ENCODE measurements at places on chromosomes 2 and 18.

DNA sequence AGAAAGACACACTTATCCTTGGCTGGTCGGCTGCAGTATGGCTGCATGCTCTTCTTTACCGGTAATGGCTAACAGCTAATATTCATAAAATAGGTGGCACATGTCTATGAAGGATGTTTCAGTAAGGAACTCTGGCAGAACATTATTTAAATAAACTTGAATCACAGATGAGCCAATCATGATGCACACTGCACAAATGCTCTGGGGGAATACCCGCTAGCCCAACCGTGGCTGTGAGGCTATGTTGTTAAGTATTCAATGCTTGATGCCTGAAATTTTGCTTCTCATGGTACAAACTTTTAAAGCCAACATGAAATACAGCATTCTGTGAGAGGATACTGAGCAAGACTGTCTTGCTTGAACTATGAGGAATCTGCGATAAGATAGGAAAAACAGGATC, 505.8 kb downstream of the ZEB2 start:
- DNase-seq: no peak

DNA sequence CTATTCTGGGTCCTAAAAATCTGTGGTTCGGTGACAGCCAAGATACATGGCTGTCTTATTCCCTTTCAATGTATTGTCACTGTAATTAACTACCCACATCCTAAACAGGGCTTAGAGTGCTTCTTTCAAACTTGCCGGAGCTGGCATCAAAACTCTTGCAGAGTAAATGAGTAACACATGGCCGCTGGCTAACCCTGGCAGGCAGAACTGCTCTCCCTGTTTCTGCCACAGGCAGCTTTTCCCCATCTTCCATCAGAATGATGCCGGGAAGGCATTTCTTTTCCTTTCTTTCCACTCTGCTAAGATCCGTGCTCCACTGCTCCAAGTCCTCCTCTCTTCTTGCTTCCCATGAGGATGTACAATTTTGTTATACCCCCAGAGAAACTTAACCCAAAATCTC, 54.8 kb upstream of the PTPRM start:
- DNase-seq: no peak

GRCh38 chr2:70753902-70754301, 14.1 kb downstream of the ADD2 start:
- DNase-seq: no peak

DNA sequence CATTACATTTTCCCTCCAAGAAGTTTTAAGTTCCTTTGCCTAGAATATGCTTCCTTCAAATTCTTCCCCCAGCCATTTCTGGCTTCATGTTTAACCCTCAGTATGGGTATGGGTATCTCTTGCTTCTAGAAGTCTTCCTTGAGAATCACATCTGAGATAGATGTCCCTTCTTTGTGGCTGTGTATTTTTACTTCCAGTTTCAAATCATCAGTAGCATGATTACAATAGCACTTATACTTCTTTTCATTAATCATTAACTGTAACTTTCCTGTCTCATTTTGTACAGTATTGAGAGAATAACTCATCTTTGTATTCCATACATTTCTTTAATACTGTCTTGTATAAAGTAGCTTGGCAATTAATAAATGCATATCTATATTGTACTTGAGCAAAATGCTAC, 17.3 kb upstream of the PDE1A start:
- no peak for DNase-seq

- DNase-seq: no peak
These were observed 4.4 kb upstream of the RFX8 start for GRCh38 chr2:101479328-101479727.

DNA sequence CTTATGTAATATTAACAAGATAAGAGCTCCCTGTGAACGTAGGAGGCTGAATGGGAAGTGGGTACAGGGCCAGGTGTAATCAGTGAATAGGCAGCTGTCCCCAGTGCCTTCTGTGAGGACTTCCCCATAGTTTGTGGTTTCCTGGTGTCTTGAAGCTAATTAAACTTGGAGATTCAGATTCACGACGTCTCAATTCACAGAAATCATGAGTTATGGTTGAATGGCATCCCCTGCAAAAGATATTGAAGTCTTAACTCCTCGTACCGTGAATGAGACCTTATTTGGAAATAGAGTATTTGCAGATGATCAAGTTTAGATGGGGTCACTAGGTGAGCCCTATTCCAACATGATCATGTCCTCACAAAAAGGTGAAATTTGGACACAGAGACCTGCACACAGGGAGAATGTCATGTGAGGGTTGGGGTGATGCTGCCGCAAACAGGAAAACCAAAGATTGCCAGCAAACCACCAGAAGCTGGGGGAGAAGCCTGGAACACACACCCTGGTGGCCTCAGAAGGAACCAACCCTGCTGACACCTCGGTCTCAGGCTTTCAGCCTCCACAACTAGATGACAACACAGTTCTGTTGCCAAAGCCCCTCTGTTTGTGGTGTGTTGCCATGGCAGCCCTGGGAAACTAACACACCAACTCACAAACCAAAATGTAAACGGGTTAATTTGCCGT, 13.2 kb downstream of the ARL4C start:
- DNase-seq: peak; percentile 94

GRCh38 chr2:28470759-28471158, 25.1 kb upstream of the PLB1 start:
- DNase-seq: no peak

DNA sequence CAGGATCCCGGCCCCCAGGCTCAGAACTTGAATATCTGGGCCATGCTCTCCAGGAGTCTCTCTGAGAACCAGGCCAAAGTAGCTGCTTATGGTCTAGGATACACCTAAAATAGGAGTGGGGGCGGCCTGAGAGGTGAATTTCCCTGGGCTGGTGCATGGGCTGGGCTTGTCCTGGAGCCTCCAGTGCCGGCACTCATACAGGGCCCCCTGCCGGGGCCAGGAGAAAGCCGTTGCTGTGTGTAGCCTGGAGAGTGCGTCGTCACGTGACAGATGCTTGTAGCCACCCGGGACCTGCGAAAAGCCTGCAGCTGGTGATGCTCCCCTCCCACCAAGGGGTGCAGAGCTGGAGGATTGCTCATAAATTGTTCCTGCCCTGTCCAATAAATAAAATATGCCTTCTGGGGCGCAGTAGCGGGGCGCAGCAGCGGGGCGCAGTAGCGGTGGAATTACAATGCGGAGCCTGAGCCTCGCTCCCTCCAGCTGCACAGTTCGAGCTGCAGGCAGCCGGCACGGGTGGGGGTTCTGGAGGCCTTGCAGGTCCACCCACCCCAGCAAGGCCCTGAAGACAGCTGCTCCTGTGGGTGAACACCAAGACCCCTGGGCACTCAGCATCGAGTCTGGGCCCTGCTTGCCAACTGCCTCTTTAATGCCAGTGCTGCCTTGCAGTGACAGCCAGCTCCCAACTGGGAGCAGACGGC, 289.9 kb downstream of the NDUFA10 start:
- no peak for DNase-seq

GRCh38 chr2:241248897-241249296, 60.4 kb downstream of the ANO7 start:
- DNase-seq: no peak
